ENCODE measurements at places on chromosomes 16 and 17.

GRCh38 chr17:16254773-16255400 is 37.9 kb downstream of the PIGL start:
- no peak for DNase-seq

DNA sequence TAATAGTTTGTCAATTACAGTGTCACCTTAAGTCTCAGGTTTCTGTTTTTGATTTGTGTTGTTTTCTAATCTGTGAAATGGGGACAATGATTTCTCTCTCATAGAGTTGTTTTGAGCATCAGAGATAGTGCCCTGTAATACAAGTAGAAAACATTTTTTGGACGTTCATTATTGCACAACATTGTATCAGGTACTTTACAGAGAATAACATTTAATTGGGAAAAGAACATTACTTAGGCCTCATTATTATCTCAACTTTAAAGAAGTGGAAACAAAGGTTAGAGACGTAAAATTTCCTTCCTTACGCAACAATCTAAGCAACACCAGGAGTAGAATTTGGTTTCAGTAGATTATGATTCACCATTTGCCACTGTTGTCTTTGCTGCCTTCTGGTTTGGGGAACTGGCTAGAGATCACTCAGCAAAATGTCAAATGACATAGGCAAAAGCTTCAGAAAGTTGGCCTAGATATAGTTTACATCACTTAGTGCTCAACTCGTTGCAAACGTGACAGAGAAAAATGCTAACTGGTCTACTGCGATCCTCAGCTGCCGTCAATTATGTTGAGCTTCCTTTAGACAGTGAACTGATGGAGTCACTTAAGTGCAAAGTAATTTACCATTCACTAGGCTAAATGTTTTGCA is 1026.8 kb downstream of the CDH11 start:
- no peak for DNase-seq

- DNase-seq, result no peak
Measured at GRCh38 chr16:24543949-24544348, 4.6 kb downstream of the RBBP6 start.

- DNase-seq, result no peak
Measured at GRCh38 chr17:11589716-11590115, 8.6 kb upstream of the DNAH9 start.

- no peak for DNase-seq
Measured at GRCh38 chr17:10613775-10614513, 43.2 kb downstream of the MYH3 start.

GRCh38 chr16:68297908-68298307 is 12.8 kb downstream of the SLC7A6OS start:
- DNase-seq, result no peak

- no peak for DNase-seq
Measured at GRCh38 chr17:37816950-37817349, 72.1 kb upstream of the HNF1B start.

DNA sequence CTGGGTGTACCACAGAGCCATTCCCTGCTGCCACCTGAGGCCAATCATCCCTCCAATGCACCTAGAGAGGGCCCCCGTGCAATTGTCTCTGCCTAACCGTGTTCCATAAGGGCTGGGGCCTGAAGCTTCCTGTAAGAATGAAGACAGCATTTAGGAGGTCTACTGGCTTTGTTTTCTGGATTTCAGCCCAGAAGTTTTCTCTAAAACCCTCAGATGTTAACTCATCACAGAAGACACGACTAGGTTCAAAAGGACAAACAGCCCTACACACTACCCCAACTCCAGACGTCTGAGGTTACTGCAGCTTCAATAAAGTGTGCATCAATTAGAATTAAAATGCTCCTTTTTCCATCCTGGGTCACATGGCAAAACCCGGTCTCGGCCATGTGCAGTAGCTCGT is 10.8 kb upstream of the DRG2 start:
- DNase-seq, result no peak

DNA sequence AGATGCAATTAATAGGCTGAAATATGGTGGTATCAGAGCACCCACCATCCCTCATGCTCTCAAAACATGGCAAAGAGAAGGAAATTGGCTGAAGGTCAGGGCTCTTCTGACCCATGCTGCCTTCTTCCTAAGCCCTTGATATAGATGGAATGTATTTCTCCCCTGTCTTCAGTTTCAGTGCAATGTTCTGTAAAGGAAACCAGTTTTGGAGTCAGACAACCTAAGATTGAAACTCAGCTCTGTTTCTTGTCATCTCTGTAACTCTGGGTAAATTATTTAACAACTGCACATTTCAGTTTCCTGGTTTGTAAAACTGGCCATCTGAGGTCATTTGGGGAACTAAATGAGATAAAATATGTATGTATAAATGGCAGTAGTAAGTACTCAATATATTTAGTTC is 243.9 kb downstream of the CA10 start:
- no peak for DNase-seq

- DNase-seq, result no peak
Measured at GRCh38 chr16:78576941-78577340, 477.5 kb downstream of the WWOX start.

DNA sequence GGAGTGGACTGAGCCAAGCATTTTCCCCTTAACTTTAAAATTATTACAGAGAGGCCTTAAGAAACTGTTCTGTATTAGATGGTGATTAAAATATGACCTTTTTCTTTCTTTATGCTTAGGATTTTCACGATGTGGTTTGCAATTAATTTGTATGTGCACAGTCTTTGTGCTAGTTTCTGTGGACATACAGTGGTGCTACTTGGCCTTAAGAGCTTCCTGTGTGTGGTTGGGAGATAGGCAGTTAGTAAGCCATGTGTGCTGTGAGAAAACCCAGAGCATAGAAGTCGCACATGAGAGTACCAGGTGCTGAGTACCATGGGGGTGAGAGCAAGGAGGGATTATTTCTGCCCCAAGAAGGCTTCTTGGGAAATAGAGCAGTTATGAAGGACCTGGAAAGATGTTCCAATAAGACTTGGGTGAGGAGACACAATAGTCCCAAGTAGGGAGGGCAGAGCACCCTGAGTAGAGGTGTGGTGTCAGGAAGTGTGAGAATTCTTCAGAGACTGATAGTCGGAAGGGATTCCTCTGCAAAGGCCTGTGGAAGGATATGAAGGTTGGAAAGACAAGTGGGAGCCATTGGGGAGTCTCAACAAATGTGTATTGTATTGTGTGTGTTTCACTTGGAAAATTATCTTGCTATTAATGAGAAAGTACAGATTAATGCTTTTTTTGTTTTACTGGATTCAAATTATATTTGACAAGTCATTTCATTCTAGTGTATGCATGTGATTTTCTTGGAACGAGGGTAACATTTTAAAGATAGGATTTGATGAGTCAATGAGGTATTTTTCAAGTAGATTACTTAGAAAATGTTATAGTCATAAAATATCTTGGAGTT is 239.9 kb downstream of the PRKCA start:
- no peak for DNase-seq

- DNase-seq, result no peak
Measured at GRCh38 chr16:87150262-87150661, 166.9 kb downstream of the C16orf95 start.

- no peak for DNase-seq
Measured at GRCh38 chr17:82898976-82899514, 59.2 kb upstream of the ZNF750 start.

DNA sequence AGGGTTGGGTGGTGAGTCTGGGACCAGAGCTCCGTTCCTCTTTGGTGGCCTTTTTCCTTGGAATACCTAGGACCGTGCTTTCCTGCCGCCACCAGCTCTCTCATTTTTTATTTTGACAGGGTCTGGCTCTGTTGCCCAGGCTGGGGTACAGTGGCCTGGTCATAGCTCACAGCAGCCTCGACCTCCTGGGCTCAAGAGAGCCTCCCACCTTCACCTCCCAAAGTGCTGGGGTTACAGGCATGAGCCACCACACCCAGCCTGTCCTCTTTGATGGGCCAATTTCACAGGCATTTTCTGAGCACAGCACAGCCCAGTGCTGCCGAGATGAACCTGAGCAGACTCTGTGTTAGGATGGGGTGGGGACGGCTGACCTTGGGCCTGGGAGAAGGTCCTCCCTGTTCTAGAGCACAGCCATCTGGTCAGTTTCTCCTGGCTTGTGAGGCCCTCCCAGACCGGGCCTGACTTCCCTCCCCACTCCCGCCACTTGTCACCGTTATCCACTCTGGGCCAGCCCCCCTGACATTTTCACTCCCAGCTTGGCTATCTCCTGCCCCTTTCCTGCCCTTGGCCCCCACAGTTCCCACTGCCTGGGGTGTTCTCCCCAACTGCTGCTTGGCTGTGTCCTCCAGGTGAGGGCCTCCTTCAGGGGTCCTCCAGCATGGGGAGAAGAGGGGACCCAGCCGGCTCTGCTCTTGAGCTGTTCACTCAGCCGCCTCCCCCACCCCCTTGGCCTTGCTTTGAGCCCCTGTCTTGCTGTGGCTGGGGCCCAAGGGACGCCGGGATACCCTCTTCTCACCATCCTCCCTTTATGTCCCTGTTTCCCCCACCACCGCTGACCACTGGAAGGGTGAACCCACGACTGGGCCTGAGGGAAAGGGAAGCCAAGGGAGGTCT is 5.0 kb downstream of the ADCY7 start:
- no peak for DNase-seq

- DNase-seq, result no peak
Measured at GRCh38 chr16:12826559-12826958, 22.9 kb upstream of the CPPED1 start.

GRCh38 chr17:47741109-47741792 is 8.2 kb downstream of the TBX21 start:
- no peak for DNase-seq

DNA sequence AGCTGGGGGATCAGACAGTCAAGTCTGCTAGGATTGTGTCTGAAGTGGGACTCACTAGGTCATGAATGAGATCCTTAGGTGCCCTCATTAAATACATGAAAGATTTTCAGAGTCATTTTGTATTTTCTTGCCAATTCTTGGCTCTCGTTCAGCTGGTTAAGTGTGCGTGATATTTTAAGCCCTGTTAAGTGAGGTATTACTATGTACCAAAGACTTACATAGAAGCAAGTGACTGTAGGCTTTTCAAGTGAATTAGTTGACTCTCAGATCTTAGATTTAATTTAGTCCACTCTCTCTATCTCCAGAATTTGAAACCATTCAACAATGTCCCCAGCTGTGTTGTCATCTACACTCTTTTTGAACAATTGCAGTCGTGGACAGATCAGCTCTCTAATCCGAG is 219.4 kb downstream of the FOXL1 start:
- DNase-seq, result no peak

DNA sequence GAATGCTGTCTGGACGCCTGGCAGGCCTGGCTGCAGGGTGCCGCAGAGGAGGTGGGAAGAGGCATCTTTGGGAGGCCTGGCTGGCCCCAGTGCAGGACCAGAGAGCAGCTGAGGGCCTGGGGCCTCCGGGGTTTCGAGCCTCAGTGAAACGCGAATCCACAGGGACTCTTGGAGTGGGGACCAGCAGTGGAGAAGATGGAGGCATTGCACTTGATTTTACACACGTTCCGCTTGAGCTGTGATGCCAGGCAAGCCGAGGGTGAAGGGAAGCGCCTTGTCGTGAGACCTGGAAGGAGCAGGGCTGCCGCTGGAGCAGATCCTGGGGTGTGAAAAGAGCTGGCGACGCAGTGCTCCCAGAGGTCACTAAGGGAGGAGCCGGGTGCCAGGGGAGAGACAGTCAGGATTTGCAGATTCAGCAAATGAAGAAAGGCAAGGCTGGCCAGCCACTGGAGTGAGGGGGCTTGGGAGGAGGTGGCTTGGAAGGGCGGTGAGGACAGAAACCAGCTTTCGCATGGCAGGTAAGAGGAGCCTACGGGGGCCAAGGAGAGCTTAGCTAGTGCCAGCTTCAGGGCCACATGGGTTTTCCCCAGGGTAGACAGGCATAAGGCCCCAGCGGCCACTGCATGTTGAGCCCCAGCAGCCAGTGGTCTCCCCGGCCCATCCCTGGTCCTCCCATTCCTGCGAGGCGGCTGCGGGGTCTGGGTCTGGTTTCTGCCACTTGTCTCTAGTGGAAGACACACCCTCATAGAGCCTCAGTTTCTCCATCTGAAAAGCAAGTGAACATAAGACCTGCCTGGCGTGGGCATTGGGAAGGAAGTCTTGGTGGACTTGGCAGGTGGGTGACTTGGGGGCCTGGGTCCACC is 175.2 kb upstream of the CHMP6 start:
- DNase-seq, result no peak

DNA sequence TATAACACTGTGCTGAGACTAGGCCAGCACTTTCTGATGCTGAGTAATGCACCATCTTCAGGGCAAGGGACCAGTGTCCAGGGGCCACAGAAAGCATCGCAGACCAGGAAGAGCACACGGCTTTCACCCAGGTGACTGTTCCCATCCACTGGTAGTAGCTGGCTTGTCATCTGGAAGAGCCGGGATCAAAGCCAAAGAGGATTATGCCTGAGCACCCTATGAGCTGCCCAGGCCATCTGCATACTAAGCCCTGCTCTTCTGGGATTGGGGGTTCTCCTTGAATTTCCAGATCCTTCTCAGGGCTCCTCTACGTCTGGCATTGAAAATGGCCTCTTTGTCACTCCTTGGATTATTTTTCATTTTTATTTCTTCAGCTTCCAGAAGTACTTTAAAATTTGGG is 140.7 kb downstream of the IRX3 start:
- no peak for DNase-seq

- no peak for DNase-seq
Measured at GRCh38 chr17:57294101-57294500, 37.8 kb downstream of the MSI2 start.

DNA sequence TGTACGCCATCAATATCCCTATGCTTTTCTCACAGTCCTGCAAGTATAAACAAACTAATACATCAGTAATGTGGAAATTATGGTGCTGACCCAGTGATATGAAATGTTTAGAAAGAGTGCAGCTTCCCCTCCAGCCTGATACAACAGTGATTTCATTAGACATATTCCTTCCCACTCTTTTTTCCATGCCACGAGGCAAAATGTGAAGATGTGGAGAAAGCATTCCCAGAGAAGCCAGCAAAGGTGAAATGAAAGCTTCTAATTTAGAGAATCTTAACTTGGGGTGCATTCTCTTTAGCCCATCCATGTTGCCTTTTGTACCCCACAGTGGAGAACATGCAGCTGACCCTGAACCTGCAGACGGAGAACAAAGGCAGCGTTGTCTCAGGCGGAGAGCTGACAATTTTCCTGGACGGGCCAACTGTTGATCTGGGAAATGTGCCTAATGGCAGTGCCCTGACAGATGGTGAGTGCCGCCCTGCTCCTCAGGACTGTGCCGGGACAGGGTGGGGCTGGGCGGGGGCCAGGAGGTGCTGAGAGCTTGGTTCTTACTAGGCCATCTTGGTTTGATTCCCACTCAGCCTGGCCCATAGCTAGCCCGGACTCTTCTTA is 77.8 kb downstream of the WWP2 start:
- DNase-seq, result no peak

GRCh38 chr16:81645266-81645694 is 133.8 kb upstream of the PLCG2 start:
- no peak for DNase-seq

DNA sequence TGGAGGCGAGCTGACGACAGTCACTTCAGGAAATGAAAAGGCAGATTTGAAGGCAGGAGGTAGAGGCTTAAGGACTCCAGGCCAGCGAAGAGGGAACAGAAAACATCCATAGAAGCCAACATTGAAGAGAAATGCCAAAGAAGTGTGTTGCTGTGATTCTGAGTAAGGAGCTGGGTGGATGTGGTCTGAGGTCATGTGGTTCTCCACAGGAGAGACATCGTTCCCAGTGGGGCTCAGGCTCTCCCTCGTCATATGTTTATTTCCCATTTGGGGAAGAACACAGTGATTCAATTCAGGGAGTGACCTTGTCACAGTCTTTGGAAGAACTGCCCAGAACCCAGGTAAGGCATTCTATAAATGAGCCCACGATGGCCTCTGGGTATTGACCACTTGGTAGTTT is 6.6 kb upstream of the PMP22 start:
- DNase-seq, result no peak

- no peak for DNase-seq
Measured at GRCh38 chr17:62628831-62629555, 1.5 kb downstream of the MRC2 start.

- no peak for DNase-seq
Measured at GRCh38 chr16:29789775-29790182, 772 bp upstream of the KIF22 start.

All from activated CD8-positive, alpha-beta memory T cell treated with anti-CD3 and anti-CD28 coated beads for 4 hours (primary cell).